ENCODE measurements at places on chromosomes 5 and 9. TPM values are rescaled to one million over a fixed set of nuclear protein-coding genes. Genes with fewer than 3 reads are reported as not detected.
A peak's percentile ranks its signal among the peaks of the same experiment; 100 is the strongest.

The UHRF2 gene
- total RNA-seq: 80.1 TPM

The PCDHA11 gene
- 2.1 TPM for total RNA-seq

DNA sequence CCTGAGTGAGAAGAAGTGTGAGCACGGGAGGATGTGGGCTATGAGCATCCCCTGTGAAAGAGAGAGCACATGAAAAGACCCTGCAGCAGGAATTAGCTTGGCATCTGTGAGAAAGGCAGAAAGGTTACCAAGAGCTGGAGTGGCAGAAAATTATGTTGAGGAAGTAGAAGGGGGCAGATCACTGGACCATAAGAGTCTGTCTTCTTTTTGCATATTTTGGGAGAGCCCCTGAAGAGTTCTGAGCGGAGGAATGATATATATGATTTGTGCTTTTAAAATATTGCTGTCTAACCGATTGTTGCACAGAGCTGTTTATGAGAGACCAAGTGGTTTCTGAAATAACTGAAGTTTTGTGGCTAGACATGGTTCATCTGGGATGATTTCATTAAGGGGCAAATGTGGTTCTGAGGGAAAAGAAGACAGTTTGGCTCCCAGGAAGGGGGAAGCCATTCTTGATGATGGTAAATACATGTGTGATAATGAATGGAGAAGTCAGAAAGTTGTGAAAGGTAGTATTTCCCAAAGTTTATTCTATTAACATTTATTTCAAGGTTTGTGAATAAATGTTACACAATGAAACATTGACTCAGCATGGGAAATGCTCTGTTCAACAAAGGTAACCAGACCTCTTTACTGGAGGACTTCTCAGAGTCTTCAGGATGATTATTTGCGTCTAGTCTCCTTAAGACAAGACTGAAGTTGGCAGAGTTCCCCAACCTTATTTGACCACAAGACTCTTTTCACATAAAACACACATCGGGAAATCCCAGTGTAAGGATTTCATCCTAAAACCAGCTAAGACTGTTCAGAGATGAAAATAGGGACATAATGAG, 31.5 kb upstream of the ADRB2 start:
- no peak for DNase-seq

The TLX3 gene
- total RNA-seq: not detected

DNA sequence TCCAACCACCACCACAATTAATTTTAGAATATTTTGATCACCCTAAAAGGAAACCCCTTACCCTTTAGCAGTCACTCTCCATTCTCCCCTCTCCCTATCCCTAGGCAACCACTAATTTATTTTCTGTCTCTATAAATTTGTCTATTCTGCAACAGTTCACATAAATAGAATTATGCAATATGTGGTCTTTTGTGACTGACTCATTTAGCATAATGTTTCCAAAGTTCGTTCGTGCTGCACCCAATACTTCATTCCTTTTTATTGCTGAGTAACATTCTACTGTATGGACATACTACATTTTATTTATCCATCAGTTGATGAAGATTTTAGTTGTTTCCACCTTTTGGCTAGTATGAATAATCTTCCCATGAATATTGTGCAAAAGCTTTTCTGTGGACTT, 18.2 kb upstream of the CDC20B start:
- no peak for DNase-seq

The PCDHAC1 gene
- total RNA-seq: 3.7 TPM

DNA sequence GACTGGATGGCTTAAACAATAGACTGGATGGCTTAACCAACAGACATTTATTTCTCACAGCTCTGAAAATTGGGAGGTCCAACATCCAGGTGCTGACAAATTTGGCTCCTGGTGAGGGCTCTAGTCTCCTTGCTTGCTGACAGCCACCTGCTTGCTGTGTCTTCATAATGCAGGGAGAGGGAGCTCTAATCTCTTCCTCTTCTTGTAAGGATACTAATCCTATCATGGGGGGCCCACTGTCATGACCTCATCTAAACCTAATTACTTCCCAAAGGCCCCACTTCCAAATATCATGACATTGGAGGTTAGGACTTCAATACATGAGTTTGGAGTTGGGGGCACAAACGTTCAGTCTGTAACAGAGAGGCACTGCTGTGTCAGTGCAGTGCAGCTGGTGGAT, 26.4 kb downstream of the FOXD1 start:
- DNase-seq: no peak

DNA sequence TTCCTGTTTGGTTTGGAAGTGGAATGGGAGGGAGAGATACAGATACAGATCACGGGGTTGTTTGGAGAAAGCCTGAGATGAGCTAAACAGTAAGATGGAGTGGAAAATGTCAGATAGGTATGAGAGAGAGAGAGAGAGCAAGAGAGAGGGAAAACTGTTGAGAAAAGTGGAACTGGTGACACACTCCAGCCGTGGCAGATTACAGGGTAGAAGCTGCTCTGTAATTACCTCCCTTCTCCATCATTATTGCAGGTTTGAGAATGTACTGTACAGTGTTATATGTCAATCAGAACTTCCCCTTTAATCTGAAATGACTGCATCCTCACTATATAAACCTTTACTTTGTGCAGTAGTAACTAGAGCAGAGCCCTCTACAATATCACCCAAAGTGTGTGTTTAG, 74.5 kb upstream of the WWC1 start:
- no peak for DNase-seq

DNA sequence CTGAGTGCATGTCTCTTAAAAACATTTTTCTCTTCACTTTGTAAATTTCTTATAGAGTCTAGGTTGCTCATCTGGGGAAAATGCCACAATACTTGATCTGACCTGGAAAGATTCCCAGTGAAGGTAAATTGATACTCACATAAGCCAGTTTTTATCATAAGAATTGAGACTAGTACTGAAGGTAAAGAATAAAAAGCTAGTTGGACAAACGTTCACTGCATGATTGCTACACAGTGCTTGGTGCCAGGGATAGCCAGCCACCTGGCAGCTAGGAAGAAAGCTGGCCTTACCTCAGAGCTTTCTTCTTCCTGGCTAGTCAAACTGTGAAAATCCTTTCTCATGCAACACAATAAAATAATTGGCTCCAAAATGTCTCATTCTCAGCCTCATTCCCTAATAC, 77.1 kb downstream of the MUSK start:
- DNase-seq: peak; percentile 66

DNA sequence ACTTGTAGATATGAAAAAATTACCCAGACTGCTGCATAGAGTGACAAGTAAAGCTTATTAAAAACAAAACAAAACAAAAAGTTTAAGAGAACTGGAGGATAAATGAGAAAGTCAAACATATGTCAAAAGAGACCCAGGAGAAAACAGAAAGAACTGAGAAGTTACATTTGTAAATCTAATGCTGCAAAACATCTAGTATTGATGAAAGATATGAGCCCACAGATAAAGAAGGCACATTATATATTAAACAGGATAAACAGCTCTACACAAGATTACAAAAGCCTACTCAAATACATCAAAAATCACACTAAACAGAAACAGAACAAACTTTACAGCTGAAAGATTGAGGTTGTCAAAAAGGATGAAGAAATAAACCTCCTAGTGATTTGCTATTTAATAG, 55.1 kb downstream of the ADAMTS6 start:
- DNase-seq: no peak

- no peak for DNase-seq
These were observed 161.3 kb upstream of the IRX2 start for GRCh38 chr5:2912741-2913140.

DNA sequence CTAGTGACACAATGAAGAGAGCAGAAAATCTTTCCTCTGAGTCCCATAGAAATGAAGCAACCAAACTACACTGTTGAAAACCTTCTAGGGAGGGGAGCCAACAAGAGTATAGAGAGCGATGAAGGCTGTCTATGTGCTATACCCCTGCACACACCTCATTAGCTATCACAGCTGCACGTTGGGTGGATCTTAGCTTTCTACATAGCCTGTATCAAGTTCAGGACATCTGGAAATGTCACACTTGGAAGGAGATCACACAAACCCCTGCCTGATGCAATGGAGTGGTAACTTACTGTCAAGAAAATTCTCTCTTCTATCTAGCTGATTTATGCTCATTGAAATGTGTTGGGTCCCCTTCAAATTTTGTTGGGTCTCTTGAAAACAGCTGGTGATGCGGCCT, 127.0 kb upstream of the NTRK2 start:
- DNase-seq: no peak

The C9orf153 gene
- not detected for total RNA-seq

DNA sequence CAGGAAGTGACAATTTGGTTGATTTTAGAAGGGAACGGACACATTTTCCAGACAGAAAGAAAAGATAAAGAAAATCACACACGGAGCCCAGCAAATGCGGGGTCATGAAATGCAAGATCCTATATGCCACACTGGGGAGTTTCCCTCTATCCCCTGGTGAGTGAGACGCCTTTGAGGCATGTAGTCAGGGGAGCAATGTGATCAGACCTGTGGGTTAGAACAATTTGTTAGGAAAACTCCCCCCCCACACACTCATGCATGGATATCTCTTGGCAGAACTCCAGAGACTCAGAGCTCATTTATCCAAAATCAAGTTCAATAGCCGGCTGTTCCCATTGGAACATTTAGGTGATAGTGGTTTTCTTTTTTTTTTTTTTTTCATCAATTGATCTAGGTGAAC, 71.7 kb upstream of the TRIO start:
- DNase-seq: no peak

- no peak for DNase-seq
These were observed 120.8 kb downstream of the RASGRF2 start for GRCh38 chr5:81080809-81081460.

DNA sequence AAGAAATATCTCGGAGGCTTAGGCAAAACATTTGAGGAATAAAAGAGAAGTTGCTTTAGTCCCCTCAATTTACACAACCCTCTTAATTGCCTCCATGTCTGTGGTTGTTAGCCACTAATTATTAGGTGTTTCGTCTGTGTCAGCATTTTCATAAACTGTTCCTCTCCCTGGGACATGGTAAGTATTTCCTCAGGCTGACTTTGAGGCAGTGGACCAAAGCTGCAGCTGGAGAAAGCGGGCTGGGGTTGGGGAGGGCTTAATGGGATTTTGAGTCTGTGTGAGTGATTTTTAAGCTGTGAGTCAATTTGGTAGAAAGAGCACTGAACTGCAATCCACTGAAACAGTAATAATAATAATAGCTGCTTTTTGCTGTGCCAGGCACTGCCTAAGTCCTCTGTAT, 13.0 kb upstream of the TTC1 start:
- DNase-seq: no peak

DNA sequence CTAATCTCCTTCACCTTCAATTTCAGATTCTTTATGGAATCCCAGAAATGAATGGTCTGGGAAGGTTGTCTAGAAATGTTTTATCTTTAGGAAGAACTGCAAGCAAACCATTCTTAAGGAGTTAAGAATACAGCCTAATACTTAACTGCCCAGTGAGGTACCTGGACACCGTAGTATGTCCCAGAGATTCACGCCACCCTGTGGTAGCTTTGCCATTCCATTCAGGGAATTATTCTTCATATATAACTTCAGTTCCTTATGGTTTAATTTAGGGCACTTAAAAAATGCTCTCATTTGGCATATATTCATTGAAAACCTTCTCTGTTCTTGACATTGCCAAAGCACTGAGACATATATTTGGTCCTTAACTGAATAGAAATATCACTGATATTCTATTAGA, 49.7 kb downstream of the ACTBL2 start:
- DNase-seq: peak; percentile 13

Measured in thyroid gland (tissue), 4 donors.